Cardiac muscle cell (in vitro differentiated cells and primary cell): ENCODE measurements at places on chromosomes 2 and 18.

DNA sequence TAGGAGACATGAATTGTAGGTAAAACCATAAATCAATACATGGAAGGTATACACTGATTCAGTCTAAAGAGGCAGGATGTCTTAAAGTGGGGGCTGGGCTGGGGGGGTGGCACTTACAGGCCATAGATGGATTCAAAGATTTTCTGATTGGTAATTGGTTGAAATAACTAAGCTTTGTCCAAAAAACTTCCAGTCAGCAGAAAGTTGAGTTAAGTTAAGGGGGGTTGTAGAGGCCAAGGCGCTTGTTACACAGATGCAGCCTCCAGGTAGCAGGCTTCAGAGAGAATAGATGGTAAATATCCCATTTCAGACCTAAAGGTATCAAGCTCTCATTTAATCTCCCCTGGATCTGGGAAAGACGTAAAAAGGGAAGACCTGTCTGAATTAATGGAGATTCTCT is 233.6 kb upstream of the NRXN1 start:
- no peak for DNase-seq

- DNase-seq, result no peak
Measured at GRCh38 chr2:168075446-168075845, 171.9 kb downstream of the STK39 start.

GRCh38 chr18:7953095-7953958 is 386.2 kb downstream of the PTPRM start:
- DNase-seq, result no peak

GRCh38 chr2:2107141-2107540 is 223.9 kb downstream of the MYT1L start:
- DNase-seq, result no peak

DNA sequence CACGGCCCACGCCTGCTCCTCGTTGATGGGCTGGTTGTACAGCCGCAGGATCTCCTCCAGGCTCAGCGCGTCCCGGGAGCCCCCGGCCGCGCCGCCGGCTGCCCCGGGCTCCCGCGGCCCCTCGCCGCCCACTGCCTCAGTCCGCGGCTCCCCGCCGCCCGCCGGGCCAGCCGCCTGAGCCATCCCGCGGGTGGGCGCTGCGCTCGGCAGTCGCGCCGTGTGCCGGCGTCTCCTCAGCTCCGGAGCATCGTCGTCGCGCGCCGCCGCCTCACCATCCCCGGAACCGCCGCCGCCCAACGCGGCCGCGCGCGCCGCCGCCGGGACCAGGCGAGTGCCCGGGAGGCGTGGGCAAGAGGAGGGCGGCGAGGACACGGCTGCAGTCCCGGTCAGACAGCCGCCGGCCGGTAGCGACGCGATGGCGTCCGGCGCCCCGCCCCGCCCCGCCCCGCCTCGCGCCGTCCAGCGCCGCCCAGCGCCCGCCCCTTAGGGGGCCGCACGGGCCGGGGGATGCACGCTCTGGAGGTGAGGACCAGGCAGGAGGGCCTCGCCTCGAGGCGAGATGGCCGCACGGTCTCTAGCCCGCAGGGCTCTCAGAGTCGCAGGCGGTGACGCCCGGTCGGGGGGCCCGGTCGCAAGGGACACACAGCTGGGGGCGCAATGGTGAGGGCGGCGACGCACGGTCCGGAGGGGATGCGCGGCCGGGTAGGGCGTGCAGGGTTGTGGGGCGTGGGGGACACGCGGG is at the start of gene SPIRE1:
Gene SPIRE1, minus strand, starts transcription at position 424 of the 742 bp plus-strand sequence. Its CDS starts 241 bp downstream, at position 183.
- DNase-seq, result peak; percentile 85

DNA sequence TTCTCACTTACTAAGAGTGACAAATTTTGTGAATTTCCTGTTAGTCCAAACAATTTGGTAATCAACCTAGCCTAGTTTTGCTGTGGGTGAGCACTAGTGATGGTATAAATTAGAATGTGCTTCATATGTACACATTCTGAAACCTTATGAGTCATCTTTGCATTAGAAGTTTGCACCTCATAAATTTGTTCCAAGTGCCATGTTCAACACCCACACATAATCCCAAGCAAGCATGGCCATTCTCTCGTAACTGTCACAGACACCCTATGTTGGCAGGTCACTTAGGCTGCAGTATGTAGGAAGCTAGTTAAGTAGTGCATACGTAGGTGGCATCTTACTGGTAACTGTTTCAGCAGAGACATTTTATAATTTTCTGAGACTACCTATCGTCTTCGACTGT is 46.9 kb downstream of the NAB1 start:
- peak; percentile 23 for DNase-seq

GRCh38 chr2:66515743-66516142 is 80.8 kb downstream of the MEIS1 start:
- DNase-seq, result no peak

DNA sequence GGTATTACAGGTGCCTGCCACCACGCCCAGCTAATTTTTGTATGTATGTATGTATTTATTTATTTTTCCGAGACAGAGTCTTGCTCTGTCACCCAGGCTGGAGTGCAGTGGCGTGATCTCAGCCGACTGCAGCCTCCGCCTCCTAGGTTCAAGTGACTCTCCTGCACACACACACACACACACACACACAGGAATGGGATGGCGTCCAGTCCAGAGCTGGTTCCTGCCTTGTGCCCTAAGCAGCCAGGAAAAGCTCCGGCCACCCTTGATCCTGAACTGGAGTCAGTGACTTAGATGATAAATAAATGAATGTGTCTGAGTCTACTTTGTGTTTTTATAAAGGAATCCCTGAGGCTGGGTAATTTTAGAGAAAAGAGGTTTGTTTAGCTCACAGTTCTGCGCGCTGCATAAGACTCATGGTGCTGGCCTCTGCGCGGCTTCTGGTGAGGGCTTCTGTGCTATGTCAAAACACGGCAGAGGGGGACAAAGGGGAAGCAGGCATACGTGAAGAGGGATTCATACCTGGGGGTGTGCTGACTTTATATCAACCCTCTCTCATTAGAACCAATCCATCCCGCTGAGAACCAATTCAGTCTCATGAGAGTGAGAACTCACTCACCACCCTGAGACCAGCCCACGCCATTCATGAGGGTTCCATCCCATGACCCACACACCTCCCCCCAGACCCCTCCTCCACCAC is 59.7 kb upstream of the PHLPP1 start:
- no peak for DNase-seq

DNA sequence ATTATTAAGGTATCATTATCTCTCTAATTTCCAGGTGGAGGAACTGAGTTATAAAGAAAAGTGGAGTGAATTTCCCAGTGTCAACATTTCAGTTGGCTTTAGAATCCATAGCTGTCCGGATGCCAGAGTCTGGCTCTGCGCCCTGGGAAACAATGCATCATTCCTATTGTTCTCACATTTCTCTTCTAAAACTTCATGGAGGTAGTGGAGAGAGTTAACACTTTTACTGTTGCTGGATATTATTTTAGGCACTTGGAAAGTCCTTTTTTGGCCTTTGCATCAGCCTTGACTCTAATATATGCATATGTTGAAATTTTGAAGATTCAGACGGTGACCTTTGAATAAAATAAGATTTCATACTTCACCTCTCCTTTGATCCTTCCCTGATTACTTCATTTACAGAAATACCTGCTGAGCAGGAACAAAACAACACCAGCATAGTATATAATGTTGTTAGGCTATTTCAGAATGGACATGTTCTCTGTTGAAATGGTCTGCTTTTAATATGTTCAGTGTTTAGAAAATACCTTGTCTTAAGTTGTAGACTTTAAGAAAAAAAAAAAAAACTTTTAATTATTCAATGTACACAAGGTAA is 148.8 kb downstream of the EPHA4 start:
- peak; percentile 12 for DNase-seq

DNA sequence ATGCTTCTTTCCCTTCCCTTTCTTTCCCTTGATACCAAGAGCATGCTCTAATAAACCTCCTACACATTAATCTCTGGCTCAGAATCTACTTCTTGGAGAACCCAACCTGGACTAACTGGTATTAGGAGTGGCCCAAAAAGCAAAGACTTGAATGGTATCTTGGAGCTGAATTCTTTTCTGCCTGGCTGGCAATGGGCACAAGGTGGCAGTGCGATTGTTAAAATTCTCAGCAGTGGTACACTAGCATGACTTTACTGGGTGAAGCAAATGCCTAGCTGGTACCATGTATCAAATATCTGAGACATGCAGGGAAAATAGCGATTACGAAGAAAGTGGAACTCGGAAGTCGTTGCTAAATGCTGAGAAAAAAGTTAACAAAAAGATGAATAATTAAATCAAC is 376.1 kb downstream of the XIRP2 start:
- DNase-seq, result peak; percentile 21

DNA sequence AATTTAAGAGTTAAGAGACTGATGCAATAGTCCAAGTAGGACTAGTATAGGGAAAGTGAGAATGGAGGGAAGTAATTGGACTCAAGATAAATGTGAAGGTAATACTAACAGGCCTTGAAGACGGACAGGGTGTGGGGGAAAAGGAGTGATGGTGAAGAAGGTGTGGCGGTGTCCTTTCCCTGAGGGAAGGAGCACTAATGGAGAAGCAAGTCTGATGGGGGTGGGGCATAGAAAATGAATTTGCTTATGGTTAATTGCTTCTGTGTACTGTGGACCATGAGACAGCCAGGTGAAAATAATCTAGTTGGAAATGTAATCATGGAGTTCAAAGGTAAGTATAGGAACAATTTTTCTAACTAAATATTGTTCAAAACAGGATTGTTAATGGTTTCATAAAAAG is 7.1 kb upstream of the TGOLN2 start:
- no peak for DNase-seq

GRCh38 chr2:41400088-41400665 is 647.6 kb upstream of the PKDCC start:
- DNase-seq, result peak; percentile 70

DNA sequence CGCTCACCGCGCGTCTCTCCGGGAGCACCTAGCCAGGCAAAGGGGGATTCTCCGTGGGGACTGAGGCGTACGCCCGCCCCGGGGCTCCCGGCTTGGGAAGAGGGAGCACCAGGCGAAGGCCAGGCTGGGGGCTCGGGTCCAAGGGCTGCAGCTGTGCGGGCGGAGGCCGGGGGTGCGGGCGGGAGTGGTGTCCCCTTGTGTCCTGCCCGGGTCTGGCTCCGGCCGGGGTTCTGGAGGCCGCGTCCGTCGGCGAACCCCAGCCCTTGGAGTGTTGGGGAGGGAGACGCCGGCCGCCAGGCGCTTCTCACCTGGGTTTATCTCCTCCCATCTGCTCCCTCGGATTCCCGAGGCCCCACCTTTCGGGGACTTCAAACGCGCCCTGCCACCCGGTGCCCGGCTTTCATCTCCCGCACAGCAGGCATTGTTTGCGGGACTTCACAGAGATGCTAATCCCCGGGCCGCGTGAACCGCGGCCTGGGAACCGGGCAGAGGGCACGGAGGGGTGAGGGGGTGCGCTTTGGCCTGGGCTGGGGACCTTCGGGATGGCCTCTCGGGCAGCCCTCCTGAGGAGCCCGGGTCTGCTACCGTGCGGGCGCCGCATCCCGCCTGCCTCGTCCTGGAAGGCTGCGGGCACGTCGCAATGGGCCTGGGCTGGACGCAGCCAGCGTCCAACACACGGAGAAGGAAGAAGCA is 5.0 kb upstream of the GBX2 start:
- DNase-seq, result no peak

DNA sequence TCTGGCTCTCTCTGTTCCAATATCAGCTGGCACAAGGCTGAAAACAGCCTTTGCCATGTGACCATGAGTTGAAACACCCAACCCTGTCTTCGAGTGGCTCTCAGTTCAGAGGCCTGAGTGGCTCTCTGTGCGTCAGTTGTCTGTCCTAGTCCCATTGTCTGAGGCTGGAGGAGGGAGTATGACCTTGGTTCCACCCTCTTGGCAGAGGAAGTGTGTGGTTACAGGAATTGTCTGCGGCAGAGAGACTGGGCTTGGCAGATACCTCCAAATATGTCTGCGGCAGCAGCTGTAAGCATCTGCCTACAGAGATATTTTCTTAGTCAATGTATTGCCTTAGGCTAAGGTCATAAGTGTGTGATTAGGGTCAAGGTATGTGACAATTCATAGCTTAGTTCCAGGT is 32.6 kb downstream of the CNGA3 start:
- DNase-seq, result peak; percentile 15

- peak; percentile 46 for DNase-seq
Measured at GRCh38 chr2:132424526-132425121, 8.0 kb downstream of the GPR39 start.

DNA sequence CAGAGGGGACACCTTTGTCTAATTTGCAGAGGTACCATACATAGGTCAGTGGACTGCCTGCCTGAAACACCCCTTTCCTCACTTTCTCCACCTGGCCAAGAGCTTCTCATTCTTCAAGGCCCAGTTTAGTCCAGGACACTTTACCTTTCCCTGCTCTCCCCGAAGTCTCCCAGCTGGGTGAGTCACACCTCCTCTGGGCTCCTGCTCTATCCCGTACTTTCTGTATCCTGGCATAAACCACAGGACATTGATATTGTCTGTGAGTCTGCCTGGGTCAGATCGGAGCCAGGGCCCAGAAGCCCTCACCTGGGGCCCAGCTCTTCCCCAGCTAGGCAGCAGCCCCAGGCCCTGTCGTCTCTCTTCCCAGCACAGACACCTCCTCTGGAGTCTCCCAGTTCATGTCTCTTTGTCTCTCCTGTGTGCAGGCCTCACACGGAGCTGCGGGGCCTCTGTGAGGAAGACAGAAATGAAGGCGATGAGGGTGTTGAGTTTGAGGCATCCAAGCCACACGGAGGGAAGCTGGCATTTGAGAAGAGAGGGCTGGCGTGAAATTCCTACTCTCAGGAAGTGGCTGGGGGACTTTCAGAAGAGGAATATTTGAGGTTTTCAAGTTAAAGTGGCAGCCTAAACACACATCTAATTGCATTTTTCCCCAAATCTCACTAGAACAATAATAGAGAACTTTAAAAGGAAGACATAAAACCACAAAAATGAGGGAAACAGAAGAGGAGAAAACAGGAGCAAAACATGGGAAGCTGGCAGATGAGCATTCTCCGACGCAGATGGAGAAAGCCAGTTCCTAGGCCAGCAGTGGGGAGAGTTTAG is 79.6 kb upstream of the LAPTM4A start:
- DNase-seq, result peak; percentile 64

DNA sequence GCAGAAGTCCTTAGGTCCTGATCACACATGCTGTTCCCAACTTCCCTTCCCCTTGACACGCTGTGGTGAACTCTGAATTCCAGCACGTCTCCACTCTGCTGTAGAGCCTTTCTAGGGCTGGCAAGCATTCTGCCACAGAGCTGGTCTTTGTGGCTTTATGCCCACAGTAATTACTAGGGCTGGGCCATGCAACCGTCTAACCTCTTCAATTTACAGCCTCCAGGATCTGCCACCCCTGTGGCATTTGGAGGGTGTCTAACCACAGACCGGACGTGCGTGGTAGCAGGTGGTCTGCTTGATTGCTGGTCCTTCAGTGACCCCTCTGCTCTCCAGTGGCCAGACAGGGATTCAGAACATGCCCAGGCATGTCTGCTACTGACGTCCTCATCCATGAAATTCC is 43.1 kb upstream of the TGFA start:
- DNase-seq, result no peak

DNA sequence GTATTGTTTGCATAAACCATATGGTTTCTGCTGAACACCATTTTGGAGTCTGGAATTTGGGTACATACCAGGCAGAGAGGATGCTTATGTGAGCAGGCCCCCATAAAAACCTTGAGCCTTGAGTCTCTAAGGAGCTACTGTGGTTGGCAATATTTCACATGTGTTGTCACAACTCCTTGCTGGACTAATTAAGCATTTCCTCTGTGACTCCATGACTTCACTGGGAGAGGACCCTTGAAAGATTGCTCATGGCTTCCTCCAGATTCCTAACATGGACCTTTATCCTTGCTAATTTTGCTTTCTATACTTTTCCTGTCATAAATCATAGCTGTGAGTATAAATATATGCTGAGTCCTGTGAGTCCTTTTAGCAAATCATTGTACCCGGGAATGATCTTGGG is 7.6 kb upstream of the COQ10B start:
- no peak for DNase-seq

- no peak for DNase-seq
Measured at GRCh38 chr2:8659735-8660492, 21.9 kb upstream of the ID2 start.
